Activated T-helper 1 cell treated with Interleukin-2 at 50 U/mL for 16 hours (primary cell): ENCODE measurements at places on chromosomes 4 and X.

- DNase-seq, result no peak
These were observed 602.5 kb downstream of the KCTD8 start for GRCh38 chr4:43846111-43846587.

- peak; percentile 17 for DNase-seq
These were observed 177.9 kb downstream of the AFAP1 start for GRCh38 chr4:7761720-7762119.

GRCh38 chr4:14568351-14568750, 433.9 kb upstream of the CPEB2 start:
- DNase-seq, result no peak

DNA sequence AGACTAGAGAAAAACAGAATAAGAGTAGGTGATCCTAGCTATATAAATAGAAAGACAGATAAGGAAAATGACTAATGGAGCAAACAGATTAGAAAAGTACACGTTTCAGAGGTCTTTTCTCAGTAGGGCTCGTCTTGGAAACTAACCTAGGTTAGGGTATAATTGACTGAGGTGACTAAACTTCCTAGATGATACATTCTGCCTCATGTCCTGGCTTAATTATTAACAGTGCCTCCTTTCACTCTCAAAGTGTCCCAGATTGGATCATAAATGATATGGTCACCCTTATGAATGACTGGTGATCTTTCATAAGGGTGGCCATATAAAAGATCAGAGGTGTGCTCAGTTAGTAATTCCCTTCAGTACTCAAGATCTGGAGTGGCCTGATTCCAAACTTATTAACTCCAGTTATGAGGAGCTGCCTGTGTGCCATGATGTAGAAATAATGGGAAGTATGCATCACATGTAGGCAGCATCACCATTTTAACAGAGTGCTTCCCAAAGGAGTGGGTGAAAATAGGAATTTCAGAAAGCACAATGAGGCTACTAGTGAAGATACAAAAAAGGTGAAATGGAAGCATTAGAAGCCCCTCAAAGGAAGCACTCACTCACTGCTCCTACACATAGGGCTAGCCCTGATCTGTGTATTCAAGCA, 14.7 kb upstream of the GRIA3 start:
- no peak for DNase-seq

DNA sequence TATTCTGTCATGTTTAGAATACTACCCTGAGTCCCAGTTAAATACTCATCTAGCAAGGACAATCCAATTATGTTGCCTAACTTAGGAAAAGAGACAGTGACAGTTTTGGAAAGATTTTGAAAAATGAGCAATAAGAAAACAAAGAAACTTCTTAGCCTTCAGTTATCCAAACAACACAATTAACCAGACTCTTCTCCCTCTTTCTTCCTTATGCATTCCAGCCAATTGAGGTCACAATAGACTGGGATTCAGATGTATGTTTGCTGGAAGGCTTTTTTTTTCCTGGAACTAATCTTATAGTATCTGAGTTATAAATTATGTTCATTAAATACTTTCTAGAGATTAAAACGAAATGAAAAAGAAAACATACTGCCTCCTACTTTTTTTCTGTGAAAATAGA, 109.6 kb downstream of the GUCY2F start:
- DNase-seq, result no peak

DNA sequence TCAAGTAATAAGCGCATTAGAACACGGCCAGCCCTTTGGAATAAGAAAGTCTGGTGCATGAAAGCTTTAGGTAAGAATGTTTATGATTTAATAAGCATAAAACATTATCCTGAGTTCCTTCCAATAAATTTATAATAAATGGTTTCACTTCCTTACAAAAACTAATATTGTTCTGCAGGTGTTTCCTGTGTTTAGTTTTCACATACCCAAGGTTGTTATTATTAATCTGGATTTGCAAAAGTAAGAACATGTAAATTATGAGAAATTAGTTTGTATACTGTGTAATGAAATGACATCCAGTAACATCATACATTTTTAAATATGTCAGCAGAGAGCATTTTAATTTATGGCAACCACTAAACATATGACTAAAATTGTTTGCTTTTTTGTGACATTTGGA, 72.1 kb downstream of the BANK1 start:
- DNase-seq, result no peak

DNA sequence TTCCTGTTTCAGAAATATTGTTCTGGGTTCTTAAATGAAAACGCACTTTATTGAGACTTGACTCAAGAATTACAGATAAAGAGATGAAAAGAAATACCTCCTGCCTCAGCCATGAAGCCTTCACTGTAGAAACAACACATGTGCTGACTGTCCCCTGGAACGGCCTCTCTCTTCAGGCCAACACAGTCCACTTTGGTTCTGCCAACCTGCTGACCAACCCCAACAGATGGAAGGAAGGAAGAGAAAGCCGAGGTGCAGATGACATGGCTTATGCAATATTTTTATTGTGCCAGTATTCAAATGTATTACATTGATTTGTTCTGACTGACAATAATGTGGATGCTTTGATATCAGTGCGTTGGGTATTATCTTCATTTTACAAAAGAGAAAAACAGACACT, 171.0 kb downstream of the CPEB2 start:
- no peak for DNase-seq

DNA sequence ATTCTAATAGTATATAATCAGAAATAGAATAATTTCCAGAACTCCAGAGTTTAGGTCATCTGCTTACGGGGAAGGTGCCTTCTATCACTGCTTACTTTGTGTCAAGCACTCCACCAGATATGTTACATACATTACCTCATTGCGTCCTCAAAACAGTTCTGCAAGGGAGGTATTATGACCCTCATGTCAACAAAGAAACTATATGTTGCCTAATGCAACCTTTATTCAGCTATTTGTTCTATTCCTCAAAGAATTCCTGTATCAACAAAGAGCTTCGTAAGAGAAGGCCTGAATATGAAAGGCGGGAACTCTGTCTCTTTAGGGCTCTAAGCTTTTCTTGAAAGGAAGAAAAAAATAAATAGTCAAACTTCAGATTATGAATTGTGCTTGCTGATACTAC, 114.7 kb downstream of the PDLIM5 start:
- DNase-seq, result no peak

DNA sequence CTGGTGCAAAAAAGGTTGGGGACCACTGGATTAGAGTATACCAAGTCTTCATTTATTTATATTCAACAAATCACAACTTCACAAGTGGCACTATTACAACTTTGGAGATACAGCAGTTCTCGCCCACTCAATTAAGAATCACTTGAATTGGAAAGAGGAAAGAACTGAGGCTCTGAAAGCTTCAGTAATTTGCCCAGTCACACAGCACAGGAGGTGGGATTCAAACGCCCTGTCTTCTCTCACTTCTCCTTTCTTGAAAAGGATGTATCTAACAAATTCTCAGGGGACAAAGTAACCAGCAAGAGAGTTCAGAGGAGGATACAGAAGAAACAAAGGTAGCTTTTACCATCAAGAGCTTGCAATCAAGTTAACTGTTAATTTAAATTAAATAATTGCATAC, 12.4 kb downstream of the SMIM14 start:
- no peak for DNase-seq

DNA sequence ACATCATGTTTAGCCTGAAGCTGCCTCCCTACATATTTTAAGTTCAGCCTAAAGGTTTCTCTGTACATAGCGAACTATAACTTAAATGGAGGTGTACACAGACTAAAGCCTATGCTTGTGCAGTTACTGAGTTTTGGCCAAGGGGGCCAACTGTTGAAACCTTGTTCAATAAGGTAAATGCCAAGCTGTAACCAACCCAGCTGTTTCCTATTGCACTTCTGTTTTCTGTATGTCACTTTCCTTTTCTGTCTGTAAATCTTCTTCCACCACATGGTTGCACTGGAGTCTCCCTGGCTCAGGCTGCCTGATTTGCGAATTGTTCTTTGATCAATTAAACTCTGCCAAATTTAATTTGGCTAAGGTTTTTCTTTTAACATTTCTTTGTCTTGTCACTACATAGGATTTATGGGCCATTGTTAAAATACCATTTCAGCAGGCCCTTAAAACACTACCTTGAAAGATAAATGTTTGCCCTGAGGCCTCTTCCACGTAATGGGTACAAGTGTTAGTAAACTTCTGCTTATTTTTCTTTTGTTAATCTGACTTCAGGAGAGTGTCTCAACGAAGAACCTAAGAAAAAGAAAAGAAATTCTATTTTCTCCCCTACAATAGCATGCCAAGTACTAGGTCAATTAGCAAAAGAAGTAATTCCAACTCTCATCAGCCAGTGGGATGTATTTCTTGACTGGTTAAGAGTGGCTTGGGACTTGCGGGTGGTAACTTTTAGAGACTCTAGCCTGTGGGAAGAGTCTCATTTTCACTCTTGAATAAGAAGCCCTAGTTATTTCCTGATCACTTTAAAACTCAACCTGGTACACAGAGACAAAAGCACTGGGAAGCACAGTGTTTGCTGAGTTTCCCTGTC, 45.7 kb upstream of the PRSS12 start:
- DNase-seq, result no peak

- DNase-seq, result no peak
These were observed 23.2 kb downstream of the NDNF start for GRCh38 chr4:121049072-121049599.

DNA sequence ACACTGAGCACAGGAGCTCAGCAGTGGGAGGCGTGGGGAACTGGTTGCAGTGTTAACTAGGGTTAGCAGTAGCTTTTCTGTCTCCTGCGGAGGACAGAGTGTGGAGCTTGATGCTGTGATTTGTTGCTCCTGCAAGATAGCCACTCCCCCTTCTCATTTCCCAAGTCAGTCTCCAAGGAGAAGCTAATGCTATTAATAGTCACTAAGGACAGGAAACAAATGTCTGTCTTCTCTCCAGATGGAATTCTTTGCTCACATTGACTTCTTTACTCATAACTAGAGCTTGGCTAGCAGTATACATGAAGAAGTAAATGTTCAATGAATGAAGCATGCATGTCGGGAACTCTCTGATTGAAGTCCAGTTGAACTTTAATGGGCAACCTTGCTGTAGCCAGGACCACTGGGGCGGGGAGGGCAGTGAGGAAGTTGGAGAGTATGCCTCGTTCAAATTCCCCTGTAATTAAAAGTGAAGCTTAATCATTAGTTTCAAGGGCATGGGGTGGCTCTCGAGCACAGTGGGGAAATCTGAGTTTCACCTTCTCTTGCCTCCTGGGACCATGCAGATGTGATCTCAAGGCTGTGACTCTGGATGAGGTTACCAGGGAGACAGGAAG, 156.6 kb upstream of the SCML1 start:
- no peak for DNase-seq
